ENCODE measurements at places on chromosomes 7 and 10.

GRCh38 chr10:113753020-113753692 is 1.7 kb downstream of the PLEKHS1 start:
- DNase-seq = peak; percentile 18

DNA sequence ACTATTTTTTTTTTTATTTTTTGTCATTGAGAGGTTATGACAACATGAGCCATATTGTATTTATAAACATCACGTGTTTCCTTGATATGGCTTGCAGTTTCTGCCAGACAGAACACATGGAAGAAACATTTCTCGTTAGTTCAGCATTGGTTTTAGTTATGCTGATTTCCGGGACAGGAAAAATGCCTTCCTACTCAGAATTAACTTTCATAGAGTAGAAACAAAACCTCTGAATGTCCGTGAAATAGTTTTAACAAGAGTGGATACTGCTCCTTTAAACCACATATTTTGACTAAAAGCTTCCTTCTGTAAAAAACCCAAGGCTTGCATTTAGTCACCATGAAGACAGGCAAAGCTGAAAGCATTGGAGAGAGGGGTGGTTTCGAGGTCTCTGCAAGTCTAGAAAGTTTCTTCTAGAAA is 240.4 kb downstream of the KIAA1217 start:
- DNase-seq = peak; percentile 73

- no peak for DNase-seq
Observed at GRCh38 chr7:6618621-6619020, 3.2 kb downstream of the ZNF853 start.

- DNase-seq = no peak
Observed at GRCh38 chr7:77456696-77457095, 40.5 kb upstream of the GSAP start.

- DNase-seq = no peak
Observed at GRCh38 chr7:90832726-90833125, 236.6 kb downstream of the CDK14 start.

- no peak for DNase-seq
Observed at GRCh38 chr7:117061751-117062150, 108.5 kb downstream of the ST7 start.

GRCh38 chr7:115676080-115676479 is 354.5 kb downstream of the TFEC start:
- no peak for DNase-seq

- peak; percentile 40 for DNase-seq
Observed at GRCh38 chr7:97025983-97026714, 1.5 kb upstream of the DLX5 start.

DNA sequence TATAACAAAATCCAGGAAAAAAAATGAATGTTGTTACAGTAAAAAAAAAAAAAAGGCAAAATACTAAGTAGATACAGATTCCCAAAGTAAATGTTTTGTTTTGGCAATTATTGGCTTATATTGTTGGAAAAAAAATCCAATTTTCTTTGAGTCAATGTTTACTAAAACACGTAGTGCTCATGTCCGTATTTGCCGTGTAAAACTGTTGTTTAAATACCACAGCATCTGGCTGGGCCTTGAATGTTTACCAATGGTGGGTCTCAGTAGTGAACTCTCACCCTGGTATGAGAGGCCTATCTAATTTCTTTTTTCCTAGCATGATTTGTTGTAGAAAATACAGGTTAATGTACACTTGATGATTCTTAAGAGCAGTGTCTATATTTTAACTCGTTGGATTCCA is 41.4 kb upstream of the SLC26A5 start:
- no peak for DNase-seq

DNA sequence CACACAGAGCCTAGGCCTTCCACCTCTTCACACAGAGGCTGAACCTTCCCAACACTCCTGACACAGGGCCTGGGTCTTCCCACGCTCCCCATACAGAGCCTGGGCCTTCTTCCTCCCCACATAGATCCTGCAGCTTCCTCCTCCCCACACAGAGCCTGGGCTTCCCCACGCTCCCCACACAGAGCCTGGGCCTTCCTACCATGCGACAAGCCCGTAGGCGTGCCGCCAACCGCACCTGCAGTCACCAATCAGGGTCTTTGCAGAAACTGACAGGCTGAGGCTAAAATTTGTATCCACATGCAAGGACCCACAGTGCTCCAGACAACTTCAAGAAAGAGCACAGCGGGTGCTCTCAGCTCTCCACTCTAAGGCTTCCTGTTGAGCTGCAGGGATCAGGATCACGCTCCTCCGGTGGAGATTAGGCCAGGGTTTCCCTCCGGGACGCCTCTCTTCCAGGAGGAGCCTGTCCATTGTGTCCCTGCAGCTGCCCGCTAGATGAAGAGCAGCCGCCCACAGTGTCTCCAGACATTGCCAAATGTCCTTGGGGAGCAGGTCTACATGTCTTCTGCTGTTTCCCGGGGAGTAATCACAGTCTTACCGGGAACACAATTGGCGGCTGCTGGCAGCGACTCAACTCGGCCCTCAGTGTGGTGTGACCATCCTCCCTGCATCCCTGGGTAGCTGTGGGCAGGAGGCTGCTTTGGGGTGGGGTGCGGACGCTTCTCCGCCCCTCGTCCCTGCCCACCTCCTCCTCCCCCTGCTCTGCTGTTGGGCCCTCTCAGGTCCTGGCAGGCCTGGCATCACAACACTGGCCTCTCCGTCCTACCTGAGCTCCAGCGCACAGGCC is 9.7 kb downstream of the CFAP46 start:
- no peak for DNase-seq

DNA sequence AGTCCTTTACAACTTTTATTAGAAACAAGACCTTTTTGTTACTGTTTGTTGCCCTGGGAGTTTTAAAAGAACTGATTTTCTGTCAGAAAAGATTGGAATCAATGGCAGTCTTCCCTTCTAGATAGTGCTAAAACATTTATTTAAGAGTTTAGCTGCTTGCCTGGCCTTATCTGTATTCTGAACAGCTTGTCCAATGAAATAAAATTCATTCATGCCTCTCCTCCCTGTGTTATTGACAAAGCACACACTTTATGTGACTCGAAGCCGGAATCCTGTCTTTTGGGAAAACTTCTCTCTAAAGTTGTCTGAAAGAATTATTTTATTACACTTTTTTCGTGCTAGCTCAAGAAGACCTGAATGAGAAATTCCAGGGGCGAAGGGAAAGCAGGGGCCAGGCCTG is 992.5 kb downstream of the TYW1 start:
- DNase-seq = no peak

DNA sequence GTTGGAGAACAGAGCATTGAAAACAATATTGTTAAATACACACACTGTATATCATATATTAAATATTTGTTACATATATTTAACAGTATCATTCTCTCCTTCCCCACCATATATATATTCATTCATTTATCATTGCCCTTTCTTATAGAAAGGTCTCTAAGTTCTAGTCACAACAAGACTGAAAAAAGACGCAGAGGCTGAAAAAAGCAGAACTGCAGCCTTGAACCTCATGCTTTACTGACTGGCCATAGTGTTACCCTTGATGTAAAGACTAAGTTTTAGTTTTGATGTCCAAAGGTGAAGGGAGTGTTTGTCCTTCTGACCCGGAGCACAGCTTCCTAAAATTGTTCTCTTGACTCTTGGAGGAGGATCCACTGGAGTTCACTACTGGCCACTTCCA is 247.9 kb downstream of the PTEN start:
- no peak for DNase-seq

- DNase-seq = peak; percentile 42
Observed at GRCh38 chr10:74949034-74949832, 122.8 kb downstream of the KAT6B start.

GRCh38 chr7:130996833-130997231 is 262.8 kb upstream of the KLF14 start:
- DNase-seq = no peak

DNA sequence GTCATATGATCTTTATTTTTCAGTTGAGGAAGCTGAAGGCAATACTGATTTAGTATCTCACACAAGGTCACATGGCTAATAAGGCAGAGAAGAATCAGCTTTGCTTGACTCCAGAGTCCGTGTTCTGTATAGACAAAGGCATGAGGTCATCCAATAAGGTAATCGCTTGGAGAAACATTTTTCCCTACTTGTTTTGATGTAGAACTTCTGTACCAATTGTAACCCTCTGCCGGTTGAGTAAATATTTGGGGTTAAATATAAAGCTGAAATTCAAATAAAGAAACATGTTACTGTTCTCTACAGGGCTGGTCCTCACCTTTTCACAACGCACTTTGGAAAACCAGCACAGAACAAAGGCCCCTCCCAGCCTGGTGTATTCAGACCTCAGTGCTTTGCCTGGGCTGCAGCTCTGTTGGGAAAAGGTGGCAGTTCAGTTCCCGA is 83.0 kb upstream of the INSYN2A start:
- DNase-seq = no peak

GRCh38 chr7:70634610-70635068 is 497.3 kb upstream of the GALNT17 start:
- no peak for DNase-seq

DNA sequence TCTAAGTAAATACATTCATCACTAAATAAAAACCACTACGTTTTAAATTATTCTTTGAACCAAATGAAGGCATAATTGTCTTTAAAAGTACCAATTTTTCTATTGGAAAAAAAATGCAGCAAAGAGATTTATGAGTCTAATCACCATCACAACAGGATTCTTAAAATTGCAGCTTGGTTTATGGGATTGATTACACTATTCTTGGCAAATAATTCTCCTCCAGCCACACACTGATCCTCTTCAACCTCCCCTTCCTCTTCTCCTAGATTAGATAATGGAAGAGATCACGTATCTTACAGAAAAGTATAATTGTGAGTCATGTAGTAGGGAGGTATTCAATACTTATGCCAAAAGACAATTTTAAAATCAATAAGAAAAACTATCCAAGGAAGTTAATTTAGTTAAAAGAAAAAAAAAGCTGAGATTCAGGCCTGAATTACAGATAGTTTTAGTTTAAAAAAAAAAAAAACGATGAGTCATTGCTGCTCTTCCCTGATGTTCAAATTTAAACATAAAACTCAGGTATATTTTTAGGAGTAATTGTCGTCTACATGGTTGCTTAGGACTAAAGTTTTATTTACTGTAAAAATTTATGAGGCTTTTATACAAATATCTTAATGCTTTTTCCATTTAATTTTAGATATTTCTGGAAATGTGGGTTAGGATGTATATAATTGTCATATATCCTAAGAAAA is 133.7 kb upstream of the CDK1 start:
- DNase-seq = no peak

DNA sequence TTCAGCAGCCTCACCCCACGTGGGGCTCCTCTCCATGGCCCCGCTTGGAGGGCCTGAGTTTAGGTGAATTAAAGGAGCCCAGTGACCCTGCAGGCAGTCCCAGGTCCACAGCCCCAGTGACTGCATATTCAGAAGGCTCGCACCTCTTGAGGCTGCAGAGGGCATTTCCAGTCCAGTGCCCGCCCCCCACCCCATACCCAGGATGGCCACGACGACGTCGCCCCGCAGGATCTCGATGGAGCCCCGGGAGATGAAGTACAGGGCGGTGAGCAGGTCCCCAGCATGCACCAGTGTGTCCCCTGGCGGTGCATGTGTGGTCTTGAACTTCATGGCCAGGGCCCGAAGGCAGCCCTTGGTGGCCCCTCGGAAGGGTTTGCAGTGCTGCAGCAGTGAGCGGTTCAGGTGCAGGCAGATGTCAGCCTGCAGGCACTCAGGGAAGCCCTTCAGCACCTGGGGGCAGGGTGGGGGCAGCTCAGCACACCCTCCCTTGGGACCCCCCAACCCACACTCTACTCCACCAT is 28.1 kb downstream of the KCNH2 start:
- no peak for DNase-seq

- DNase-seq = no peak
Observed at GRCh38 chr10:110387983-110388686, 83.4 kb upstream of the SMNDC1 start.

DNA sequence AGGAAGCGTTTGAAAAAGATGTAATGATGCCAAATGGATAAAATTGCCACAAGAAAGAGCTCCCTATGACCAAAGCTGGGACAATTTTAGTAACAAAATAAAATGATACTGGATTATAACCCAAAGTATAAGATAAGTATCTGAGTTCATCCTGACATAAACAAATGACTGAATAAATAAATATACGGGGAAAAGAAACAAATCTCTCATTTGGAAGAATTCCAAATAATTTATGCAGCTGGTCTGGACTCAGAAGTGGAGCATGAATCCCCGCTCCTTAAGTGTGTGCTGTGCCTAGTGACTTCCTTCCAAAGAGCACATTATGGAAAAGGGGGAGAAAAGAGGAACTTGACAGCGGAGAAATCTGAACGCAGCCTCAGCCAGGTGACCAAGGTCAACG is 186.2 kb downstream of the RAMP3 start:
- peak; percentile 50 for DNase-seq

DNA sequence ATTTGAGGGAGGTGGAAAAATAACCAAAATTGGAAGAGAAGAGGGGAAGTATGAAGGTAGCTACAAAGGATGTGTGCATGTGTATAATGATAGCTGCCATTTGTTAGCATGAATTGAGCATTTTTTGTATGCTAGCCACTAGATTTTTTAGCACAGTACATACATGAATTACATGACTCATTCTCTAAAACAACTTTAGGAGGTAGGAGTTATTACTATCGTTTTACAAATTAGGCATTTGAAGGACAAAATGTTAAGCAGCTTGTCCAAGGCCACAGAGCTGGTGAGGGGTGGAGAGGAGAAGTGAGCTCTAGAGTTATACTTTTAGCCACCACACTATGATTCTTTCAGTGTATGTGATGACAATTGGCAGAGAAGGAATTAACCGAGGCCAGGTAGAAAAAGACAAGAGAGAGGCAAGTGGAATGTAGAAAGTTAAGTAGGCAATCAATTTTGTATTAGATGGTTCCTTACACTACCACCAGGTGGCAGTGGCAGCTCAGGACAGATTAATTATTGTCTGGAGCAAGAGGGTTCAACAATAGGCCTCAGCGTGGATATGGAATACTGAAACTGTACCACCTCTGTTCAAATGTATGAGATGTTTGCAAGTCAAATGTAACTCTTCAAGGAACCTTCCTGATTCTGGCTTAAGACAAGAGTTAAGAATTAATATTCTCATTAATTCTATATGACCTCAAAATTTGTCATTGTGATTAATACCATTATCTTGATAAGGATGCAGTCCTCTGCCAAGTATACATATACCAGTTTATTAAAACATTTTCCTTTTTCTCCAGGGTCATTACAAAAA is 128.0 kb downstream of the MBL2 start:
- DNase-seq = peak; percentile 42

GRCh38 chr10:87578842-87579401 is 74.2 kb downstream of the MINPP1 start:
- no peak for DNase-seq

GRCh38 chr7:36653008-36653662 is 71.2 kb downstream of the AOAH start:
- DNase-seq = no peak

- DNase-seq = no peak
Observed at GRCh38 chr7:158365267-158365666, 222.4 kb downstream of the PTPRN2 start.

GRCh38 chr7:13201628-13202027 is 514.2 kb downstream of the ARL4A start:
- DNase-seq = no peak
